Bone marrow (tissue), 2 donors: ENCODE measurements at places on chromosomes 4 and X.
A peak's percentile ranks its signal among the peaks of the same experiment; 100 is the strongest.

GRCh38 chrX:116841290-116841689 is 378.5 kb upstream of the CT83 start:
- DNase-seq, result no peak

DNA sequence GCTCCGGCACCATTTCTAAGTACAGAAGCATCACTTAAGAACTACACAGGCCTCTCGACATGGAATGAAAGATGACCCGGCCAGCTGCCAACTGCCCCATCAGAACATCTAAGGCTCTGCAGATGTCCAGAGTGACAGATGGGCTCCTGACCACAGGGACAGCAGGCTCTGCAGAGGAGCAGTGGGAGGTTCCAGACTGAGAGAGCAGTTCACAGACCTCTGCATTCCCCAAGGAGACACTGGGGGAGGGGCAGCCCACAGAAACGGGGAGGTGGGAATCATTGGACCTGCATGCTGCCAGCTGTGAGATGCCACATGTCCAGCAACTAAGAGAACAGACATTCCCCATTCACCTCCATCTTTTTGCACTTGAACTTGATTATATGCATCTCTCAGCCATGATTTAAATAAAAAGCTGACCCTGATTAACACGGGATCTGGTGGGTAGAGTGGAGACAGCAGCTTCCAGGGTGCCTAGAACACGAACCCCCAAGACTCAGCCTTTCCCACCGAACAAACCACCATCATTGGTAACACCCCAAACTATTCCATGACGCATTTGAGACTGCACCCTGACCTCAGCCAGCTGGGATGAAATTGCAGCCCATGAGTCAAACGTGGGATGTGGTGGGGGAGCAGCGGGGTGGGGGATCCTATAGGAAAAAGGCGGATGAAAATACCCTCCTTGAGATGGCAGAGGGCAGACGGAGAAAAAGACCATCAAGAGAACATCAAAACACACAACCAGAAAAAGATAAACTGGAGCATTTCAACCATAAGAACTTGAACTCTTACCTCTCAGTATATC is 47.2 kb downstream of the AFAP1 start:
- DNase-seq, result no peak

GRCh38 chrX:133330956-133331355 is 84.3 kb downstream of the GPC4 start:
- DNase-seq, result no peak

DNA sequence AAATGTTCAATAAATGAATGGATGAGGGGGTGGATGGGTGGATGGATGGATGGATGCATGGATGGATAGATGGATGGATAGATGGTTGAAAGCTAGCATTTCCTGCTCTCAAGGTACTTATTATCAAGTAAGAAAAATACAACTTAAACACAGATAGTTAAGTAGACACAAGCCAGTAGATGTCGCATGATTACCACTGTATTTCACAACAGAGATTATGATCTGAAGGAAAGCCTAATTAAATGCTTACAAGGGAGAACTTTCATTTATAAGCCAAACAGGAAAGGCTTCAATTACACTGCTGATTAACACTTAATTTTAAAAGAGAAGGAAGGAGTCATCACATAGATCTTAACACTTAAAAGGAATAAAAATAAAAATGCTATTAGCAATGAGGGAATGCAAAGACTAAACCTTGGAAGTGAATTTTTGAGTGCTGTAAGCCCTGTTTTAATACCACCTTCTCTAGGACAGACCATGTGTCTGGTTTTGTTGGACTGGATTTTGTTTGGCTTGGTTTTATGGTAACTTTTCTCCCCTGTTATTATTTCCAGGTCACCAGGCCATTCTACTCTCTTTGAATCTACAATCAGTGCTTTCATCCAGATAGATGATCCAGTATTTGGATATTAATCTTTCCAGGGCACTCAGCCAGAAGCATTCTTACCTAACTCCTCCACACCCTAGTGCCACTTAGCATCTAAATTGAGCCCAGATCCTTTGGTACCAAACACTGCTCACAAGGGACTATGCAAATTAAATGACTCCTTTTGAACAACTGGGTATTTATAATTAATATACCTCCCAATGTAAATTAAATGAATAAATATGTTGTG is 75.5 kb upstream of the SLC39A8 start:
- DNase-seq, result peak; percentile 36

GRCh38 chrX:10747975-10748374 is 127.6 kb upstream of the MID1 start:
- no peak for DNase-seq

DNA sequence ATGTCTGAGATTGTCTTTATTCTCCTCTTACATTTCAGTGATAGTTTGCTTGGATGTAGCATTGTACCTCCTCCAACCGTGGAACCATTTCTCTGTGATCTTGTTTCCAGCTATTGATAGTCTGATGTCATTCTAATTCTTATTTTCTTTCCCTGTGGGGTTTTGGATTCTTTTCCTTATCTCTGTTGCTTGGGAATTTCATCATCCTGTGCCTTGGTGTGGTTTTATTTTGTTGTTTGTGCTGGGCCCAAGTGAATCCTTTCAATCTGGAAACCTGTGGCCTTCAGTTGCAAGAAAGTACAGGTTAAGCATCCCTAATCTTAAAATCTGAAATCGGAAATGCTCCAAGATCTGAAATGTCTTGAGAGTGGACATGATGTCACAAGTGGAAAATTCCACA is 22.0 kb downstream of the MSX1 start:
- no peak for DNase-seq

DNA sequence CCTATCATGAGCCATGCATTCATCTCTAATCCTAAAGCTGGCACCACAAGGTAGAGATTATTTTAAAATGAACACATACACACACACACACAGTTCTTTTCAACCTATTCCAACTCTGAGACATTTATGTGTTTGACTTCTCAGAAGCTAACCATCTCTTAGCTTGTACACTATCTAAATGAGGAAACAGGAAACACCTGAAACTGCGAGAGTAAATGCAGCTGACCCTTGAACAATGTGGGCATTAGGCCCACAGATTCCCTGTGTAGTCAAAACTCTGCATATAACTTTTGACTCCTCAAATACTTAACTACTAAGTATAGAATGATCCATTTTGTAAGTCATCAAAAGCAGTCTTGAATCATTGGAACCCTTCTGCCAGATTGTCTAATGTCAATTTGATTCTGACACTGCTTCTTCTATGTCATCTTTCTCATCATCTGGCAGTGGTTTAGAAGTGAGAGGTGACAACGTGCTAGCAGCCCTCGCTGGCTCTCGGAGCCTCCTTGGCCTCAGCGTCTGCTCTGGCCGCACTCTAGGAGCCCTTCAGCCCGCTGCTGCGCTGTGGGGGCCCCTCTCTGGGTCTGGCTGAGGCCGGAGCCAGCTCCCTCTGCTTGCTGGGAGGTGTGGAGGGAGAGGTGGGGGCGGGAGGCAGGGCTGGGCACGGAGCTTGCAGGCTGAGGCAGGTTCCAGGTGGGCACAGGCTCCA is 21.4 kb upstream of the IL15 start:
- DNase-seq, result no peak

DNA sequence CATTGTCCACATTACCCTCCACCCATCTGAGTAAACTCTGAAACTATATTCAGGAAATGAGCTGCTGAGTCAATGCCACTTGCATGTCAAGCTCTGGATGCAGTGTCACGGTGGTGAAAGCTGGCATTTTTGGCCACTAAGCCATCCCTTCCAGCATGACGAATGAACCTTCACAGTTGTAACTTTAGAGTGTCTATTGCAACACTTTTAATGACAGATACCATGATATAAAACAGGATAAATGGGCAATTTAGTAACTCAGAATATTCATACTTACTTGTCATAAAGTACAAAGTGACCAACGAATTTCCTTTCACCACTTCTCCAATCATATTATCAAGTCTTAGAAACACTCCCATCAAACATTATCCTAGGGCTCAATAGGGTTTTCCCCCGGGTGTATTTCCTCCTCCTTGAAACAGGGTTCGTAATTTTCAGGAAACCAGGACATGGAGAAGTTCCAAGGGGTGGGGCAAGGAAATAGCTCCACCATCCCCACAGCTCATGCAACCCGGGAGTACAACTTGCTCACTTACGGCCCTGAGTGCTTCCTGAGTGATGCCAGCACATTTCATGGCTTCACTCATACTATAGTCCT is 73.1 kb downstream of the MTHFD2L start:
- DNase-seq, result peak; percentile 20

- DNase-seq, result no peak
Observed at GRCh38 chrX:114932550-114932949, 84.9 kb downstream of the IL13RA2 start.

DNA sequence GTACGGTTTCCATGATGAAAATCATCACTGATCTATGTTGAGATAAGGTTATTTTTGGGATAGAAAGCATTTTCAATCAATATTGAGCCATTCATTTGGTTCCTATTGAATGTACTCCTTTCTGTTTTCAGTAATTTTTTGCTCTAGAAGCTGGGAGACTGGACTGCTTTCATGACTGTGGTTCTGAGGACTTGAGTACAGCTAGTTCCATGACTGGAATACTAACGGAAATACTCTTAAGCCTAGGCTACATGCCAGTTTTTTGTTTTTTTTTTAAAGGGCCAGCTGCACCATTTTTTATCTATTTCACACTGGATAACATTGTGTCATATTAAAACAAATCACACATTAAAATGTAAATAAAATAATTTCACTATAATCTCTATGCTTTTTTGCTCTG is 16.7 kb downstream of the PRR32 start:
- no peak for DNase-seq

DNA sequence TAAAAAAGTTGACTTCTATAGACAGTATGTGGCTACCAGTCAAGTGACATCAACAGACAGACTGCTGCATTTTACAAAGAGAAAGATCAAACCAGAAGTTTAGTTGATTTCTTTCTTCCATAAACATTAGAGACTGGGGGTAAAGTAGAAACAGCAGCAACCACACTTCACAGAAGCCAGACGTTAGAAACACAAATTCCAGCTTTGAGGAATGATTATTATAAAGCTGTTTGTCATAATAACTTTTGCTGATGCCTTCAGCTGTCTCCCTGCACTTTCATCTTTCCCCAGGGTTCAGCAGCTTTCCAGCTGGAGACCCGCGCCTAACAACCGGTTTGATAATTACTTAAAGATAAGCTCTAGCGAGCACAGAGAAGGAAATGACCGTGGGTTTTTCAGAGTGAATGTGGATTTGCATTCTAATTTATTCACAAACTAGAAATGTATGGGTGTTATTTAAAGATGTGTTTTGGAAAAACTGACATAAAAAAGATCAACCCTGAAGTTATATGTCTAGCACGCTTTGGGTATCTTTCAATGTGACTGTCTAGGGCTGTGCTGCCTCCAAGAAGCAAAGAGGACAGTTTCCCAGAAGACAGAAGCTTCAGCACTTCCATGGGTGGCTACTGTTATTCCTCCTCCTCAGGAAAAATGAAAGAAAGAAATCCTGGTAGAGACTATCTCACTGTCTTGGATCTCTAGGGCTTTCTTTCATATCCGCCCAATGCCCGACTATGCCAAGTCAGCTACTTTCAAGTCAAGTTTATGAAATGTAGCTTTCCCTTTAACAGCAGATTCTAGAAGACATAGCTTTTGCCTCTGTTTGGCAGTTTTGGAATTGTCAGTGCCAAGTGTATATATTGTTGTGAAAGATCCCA is 15.0 kb upstream of the ENAM start:
- no peak for DNase-seq

- DNase-seq, result no peak
Observed at GRCh38 chr4:14726441-14726840, 275.8 kb upstream of the CPEB2 start.

DNA sequence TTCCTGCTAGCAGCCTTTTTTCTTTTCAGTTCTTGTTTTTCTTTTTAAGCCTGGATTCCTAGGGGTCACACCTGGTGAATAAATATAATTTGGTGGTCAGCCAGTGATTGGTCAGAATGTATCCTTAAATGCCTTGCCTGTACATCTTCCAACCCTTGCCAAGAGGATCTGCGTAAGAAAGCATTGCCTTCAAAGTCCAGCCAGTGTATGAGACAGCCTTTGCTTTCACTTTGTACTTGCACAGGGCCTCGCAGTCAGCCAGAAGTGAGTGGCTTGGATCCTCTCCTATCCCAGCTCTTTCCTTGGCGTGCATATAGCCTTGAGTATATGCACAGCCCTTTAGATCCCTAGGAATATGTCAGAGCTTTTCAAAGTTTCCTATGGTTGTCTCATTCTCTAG is 22.2 kb downstream of the KANTR start:
- no peak for DNase-seq
